Activated T-helper 2 cell treated with anti-CD3 and anti-CD28 coated beads, Interferon-gamma antibody, Interleukin-2, Interleukin-4, amounts not matched to agents 10 μg/mL and 5 μg/mL and 100 μg/mL, durations not matched to agents 14 hours and 24 hours and 36 hours (primary cell): ENCODE measurements at places on chromosomes 4 and X.

GRCh38 chr4:180625653-180626052 lies 1617.5 kb upstream of the TENM3 start:
- no peak for DNase-seq
- no peak overlapping the region for H3K4me3 ChIP-seq
- H3K27me3 ChIP-seq: no peaks in the 10 kb centered on the region
- H3K36me3 ChIP-seq: no peaks in the 10 kb centered on the region
- no peak overlapping the region for H3K27ac ChIP-seq
- no peaks in the 10 kb centered on the region for H3K4me1 ChIP-seq

DNA sequence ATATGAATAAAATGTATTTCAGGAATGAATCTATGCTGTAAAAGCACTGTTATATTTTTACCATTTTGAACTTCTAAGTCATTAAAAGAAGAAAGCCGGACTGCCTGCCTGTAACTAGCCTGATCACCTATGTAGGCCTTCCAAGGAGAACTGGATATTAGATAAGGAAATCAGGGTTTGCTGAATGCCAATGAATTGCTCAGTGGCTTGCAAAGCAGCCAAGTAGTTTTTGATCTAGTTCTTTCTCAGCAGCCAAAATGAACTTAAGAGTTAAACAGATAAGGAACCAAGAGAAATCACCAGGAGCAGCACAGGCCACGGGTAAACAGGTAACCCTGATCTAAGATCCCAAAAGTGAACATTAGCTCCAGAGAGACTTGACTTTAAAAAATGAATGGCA lies 3.3 kb downstream of the ANXA5 start:
- H3K4me3 ChIP-seq: no peak overlapping the region
- no peak overlapping the region for H3K27ac ChIP-seq
- H3K27me3 ChIP-seq: peaks cover 9% of the 10 kb centered on the region
- peaks cover 33% of the 10 kb centered on the region for H3K4me1 ChIP-seq

- H3K4me3 ChIP-seq: no peak overlapping the region
- peaks cover 3% of the 10 kb centered on the region for H3K4me1 ChIP-seq
- no peak overlapping the region for H3K27ac ChIP-seq
Observed at GRCh38 chr4:22287631-22288030, 228.2 kb downstream of the ADGRA3 start.

GRCh38 chr4:82201805-82202641 lies 171.8 kb downstream of the HNRNPD start:
- no peaks in the 10 kb centered on the region for H3K36me3 ChIP-seq
- no peak for DNase-seq
- peaks cover 25% of the 10 kb centered on the region for H3K27me3 ChIP-seq
- H3K4me1 ChIP-seq: peaks cover 3% of the 10 kb centered on the region

- H3K4me1 ChIP-seq: peaks cover 22% of the 10 kb centered on the region
- no peaks in the 10 kb centered on the region for H3K27me3 ChIP-seq
- peak; percentile 9 for DNase-seq
- no peak overlapping the region for H3K4me3 ChIP-seq
Observed at GRCh38 chrX:148333989-148334388, 166.4 kb upstream of the AFF2 start.

- no peak overlapping the region for H3K27ac ChIP-seq
- DNase-seq: no peak
- peaks cover 10% of the 10 kb centered on the region for H3K4me1 ChIP-seq
Observed at GRCh38 chrX:77447653-77448569, 722 bp downstream of the FGF16 start.

DNA sequence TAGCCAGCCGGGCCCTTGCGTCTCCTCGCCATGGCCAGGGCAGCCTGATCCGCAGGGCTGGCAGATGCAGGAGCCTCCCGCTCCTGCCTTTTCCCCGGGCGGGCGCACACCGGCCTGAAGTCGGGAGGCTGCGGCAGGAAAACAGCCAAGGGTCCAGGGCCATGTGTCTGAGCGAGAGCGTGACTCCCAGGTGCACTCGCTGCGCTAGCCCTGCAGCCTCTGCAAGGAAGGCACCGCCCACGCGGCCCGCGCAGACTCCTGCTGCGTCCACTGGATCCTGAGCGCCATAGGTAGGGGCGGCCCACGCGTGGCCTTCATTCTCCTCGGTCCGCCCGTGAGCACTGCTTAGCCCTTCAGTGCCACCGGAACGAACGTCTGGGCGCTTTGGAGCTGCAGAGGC lies 379.9 kb downstream of the TRAM1L1 start:
- H3K27me3 ChIP-seq: no peaks in the 10 kb centered on the region
- no peaks in the 10 kb centered on the region for H3K36me3 ChIP-seq
- no peak overlapping the region for H3K27ac ChIP-seq
- H3K4me1 ChIP-seq: no peaks in the 10 kb centered on the region
- no peak overlapping the region for H3K4me3 ChIP-seq

GRCh38 chr4:185912779-185913178 lies 100.8 kb upstream of the SORBS2 start:
- no peak overlapping the region for H3K4me3 ChIP-seq
- H3K4me1 ChIP-seq: no peaks in the 10 kb centered on the region
- no peaks in the 10 kb centered on the region for H3K36me3 ChIP-seq
- DNase-seq: no peak
- no peaks in the 10 kb centered on the region for H3K27me3 ChIP-seq
- H3K27ac ChIP-seq: no peak overlapping the region

GRCh38 chr4:135191596-135191995 lies 990.0 kb upstream of the PABPC4L start:
- H3K4me3 ChIP-seq: no peak overlapping the region
- no peaks in the 10 kb centered on the region for H3K4me1 ChIP-seq
- H3K36me3 ChIP-seq: no peaks in the 10 kb centered on the region
- no peak for DNase-seq
